ENCODE measurements at places on chromosomes 1 and 21.

DNA sequence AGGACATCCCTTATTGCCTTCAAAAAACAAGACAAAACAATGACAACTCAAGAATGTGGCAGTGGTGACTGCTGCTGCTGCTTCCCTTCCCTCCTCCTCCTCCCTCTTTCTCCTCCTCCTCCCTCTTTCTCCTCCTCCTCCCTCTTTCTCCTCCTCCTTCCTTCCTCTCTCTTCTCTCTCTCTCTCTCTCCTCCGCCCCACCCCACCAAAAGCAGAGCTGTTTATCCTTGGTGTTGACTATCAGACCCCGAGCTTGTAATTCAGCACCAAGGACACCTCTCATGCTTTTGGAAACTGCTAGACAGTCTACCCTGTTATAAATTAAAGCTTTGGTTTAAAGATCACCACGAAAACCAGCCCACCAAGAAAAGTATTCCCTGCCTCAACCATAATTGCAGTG lies 72.4 kb upstream of the IFNAR2 start:
- no peak for DNase-seq

DNA sequence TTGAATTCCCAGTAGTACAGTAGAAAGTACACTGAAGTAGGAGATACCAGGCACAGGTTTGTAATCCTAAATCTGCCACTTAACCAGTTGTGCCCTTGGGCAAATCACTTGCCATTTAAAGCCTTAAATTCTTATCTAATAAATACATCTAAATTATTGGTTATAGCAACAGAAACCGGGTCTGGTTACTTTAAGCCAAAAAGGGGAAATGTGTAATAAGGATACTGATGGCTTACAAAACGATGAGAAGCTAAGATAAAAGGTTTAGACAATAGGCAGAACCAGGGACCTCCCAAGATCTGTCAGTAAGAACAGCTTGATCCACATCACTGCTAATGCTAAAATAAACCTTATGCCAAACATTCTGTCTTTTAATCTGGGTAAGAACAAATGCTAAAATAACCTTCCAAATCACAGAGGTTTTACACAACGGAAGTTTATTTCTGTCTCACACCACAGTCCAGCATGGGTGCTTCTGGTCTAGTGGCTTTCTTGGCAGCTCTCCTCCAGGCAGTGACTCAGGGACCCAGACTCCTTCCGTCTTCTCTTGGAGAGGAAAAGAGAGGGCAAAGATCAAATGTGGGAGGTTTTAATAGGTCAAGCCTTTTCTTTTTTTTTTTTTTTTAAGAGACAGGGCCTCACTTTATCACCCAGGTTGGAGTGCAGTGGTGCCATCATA lies 16.5 kb upstream of the ZMYM1 start:
- no peak for DNase-seq

GRCh38 chr1:30532621-30533020 lies 190.8 kb downstream of the MATN1 start:
- no peak for DNase-seq

- no peak for DNase-seq
Observed at GRCh38 chr1:84823991-84824390, 69.0 kb downstream of the LPAR3 start.

DNA sequence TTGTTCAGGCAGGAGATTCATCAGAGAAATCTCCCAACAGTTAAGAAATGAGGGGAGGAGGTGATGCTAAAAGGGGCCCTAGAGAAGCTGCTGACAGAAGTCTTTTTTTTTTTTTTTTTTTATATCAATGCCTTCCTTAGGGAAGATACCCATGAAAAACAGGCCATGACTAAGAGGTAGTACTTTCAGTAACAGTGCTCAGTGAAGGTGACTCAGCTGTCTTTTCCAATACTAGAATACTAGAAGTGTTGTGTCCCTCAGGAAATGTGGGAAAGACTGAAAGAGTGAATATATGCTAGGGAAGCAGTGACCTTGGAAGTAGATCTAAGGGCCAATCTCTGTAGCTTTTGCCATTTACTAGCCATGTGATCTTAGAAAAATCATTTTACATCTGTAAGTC lies 52.4 kb upstream of the SLFNL1 start:
- no peak for DNase-seq

DNA sequence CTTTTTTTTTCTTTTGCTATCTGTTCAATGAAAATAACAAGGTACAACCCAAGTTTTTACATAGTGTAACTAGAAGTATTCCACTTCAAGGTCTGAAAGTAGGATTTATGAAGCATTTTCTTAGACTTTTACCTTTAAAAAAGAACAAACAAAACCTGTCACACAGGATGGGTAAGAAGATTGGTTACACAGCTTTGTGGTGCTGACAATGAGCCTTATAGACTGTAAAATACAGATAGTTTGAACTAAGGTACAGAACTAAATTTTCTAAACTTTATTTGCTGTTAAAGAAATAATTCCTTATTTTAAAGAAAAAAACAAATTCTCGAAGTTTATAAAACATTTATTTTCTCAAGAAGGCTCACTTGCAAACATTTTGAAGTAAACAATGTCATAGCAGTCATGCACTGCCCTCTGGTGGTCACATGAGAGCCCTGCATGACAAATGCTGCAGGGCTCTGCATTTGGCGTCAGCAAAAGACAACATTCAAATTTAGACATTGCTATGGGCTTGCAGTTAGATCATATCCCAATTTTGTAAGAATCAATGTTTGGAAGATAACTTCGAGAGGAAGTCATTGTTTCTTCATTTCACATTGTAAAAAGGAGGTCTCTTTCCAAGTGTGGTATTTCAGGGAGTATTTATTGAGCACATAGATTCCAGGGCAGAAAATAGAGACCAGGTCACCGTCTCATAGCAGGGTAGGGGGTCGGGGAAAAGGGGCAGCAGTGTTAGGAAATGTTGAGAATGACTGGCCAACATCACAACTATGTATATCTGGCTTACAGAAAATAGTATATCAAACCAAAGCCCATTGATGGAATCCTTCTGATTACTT lies 115.3 kb upstream of the FMN2 start:
- DNase-seq: peak; percentile 39

DNA sequence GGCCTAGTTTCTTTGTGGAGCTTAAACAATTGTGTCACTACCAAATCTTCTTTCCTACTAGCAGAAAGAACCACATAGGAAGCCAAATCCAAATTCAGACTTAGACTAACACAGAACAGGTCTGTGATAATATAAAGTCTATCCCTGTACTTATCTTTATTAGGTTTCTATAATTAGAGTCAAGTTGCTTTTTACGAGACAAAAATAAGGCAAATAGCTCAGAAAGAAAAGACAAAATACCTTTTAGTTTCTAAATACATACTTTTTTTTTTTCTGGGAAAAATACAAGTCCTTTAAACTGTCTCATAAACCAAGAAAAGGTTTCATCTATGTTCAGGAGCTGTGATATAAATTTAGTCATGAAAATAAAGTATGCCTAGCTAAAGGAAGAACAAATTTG lies 78.9 kb upstream of the LBR start:
- DNase-seq: no peak

GRCh38 chr1:23977187-23977853 lies 2.8 kb downstream of the SRSF10 start:
- no peak for DNase-seq

DNA sequence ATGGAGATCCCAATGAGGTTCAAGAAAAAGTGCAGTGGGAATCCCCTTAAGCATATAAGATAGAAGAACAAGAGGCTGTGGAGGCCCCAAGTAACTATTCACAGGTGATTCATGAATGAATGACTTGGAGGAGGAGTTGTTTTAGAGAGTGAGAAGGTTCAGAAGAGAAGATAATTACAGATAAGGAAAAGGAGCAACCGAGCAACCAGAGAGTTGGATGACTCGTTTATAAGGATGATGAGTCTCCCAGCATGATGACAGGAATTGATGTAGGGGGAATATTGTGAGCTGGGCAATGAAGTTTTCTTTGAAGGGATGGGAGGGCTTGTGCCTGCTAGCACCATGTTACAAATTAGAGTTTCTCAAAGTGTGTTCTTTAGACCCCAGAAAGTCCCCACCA lies 9.8 kb downstream of the C8A start:
- DNase-seq: no peak

DNA sequence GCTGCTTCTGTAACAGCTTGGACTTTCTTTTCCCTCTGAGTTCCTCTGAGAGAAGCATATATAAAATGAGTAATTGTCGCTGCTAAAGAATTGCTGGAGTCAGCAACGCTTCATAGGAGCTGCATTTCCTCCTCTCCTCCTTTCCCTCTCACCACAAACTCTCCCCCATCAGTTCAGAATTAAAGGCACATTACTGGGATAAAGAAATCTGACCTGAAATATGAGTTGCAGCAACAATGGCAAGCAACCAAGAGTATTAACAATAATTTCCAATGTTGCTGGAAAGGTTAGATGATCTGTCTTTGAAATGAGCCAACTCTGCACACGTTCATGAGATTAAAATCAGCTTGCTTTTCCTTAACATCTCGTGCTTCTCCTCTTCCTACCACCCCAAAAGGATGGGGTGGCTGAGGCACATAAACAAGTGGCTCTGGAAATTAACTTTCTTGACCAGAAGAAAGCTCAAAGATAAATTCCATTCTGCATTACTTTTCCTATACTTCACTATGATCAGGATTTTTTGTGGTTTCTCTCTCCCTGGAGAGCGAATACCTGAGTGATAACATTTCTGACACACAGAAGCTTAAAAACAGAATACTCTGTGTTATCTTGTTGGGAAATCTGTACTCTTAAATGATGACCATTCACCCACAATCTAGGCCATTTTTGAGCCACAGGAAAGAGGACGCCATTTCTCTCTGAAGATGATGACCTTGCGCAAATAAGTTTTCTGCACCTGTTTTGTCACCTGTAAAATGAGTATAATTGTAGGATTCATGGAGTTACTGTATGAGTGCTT lies 90.2 kb downstream of the TGFBR3 start:
- DNase-seq: no peak

Measured in putamen (tissue), 1 donor.